GM10248 (cell line): ENCODE measurements at places on chromosomes 5 and 9.

- DNase-seq: no peak
These were observed 107.5 kb upstream of the MVB12B start for GRCh38 chr9:126219166-126219565.

GRCh38 chr9:32735476-32735875 is 47.9 kb upstream of the TMEM215 start:
- no peak for DNase-seq

DNA sequence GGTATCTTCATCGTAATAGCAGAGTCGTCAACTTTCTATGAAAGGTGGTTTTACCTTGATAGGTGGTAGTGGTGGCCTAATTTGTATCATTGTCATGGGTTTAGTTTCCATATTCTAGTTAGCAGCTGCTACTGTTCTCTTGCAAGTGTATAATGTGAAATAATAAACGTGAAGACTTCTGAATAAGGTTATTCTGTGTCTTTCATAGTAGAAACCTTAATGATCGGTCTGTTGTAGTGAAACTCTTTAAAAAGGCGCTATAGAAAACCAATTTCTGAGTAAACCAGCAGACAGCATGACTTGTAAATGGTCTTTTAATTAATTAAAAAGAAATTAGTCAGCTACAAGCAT is 1.6 kb downstream of the SET start:
- no peak for DNase-seq

GRCh38 chr5:158848634-158849033 is 251.1 kb downstream of the EBF1 start:
- peak; percentile 26 for DNase-seq

DNA sequence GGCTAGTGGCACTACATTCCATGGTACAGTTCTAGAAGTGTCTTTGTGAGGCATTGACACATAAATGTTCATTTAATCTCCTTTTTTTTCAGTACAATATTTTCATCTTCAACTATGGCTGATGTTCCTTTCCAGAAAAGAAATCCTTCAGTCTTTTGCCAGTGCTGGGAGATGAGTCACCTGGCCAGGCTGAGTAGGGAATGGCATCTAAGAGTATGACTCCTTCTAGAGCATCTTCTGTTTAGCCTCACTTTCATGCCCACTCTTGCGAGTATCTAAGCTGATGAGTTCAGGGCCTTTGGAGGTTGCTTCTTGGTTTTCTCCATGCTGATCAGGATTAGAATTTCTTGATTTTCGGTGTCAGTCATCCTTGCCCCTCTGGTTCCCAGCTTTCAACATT is 124.4 kb downstream of the SLC28A3 start:
- no peak for DNase-seq

DNA sequence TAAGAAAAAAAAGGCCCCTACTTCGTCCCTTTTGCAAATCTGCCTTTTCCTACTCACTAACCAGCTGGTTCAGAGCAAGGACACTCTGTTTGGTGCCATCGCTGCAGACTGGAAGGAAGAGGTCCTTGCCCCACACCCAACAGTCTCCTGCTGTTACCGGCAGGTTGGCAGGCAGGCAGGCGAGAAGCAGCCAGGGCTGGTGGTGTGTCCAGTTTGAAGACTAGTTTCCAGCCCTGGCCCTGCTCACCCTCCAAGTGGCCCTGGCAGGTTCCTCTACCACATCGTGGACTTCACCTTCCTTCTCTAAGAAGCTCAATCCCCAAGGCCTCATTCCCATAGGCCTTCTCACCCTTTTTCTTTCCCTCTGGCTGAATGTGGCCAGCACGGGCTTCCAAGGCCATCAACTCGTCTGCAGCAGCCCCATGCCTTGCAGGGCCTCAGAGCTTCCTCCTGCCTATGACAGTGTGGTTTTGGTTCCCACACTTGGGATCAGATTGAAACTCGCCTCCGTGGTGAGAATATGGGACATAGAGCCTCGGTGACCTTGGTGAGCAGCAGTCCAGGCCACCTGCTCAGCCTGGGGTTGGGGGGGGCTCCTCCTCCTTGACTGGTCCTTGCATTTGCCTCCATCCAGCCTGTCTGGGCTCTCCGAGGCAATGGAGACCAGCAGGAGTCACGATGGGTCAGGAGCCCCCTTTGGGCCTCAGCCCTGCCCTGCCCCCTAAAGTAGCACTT is 22.9 kb downstream of the TGFBI start:
- no peak for DNase-seq

- no peak for DNase-seq
These were observed 75.1 kb downstream of the HSD17B4 start for GRCh38 chr5:119527351-119527750.

- DNase-seq: no peak
These were observed 24.6 kb downstream of the SSBP2 start for GRCh38 chr5:81726297-81726696.

GRCh38 chr5:173973616-173973969 is 15.4 kb upstream of the C5orf47 start:
- DNase-seq: no peak

DNA sequence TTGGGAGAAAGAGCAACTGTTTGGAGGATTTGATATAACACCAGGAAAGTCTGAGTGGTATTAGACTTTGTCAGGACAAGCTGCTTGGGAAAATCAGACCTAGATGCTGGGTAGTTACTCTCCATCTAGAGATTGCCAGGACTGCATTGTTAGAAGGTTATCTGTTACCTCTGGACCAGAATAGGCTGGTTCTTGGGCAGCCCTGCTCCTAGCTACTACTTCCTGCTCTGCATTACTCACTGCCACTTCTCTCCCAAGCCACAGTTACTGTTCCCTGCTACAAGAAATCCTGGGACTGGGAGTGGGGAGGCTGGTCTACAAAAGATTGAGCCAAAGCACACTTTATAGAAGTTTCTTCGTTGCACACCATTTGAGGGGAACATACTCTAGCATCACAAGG is 95.5 kb upstream of the KCNN2 start:
- no peak for DNase-seq

DNA sequence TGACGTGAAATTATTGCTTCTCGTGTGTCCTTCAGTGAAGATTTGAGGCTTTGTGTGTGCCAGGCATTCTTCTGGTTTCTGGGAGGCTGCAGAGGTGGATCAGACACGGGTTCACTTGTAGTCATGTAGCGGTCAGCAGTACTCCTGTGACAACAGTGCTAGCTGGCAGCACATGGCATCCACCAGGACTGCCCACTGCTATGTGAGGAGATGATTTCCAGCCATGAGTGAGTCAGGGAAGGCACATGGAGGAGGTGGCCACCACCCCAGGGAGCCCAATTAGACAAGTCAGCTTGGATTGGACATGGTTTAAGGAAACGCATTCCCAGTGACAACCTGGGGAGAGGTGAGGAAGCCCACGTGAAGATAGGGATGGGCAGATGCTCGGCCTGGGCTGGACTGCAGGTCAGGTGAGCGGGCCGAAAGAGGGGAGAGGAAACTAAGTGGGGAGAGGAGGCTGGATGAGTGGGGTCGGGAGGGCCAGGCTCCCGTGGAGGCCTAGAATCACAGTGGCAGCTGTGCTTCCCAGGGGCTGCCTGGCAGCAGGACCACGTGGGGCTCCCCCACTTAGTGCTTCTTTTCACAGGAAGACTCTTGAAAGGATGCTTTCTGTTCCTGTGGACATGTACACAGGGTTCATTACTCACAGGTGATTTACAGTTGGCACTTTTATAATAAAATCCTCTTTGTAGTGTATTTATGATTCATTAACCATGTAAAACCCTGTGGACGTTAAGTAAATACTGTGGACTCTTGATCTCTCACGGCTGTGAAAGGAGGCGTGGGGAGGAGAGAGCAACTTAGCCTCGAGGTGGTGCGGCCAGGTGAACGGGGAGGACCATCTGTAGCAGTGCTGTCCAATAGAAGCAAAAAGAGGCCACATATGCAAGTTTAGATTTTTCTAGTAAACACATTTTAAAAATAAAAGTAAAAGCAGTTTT is 80.0 kb upstream of the OTULINL start:
- no peak for DNase-seq

GRCh38 chr9:125329978-125330377 is 68.4 kb downstream of the GAPVD1 start:
- DNase-seq: no peak

- DNase-seq: no peak
These were observed 1752.6 kb upstream of the C9orf72 start for GRCh38 chr9:29325894-29326293.

- DNase-seq: no peak
These were observed 73.5 kb upstream of the PTGER4 start for GRCh38 chr5:40606077-40606765.

DNA sequence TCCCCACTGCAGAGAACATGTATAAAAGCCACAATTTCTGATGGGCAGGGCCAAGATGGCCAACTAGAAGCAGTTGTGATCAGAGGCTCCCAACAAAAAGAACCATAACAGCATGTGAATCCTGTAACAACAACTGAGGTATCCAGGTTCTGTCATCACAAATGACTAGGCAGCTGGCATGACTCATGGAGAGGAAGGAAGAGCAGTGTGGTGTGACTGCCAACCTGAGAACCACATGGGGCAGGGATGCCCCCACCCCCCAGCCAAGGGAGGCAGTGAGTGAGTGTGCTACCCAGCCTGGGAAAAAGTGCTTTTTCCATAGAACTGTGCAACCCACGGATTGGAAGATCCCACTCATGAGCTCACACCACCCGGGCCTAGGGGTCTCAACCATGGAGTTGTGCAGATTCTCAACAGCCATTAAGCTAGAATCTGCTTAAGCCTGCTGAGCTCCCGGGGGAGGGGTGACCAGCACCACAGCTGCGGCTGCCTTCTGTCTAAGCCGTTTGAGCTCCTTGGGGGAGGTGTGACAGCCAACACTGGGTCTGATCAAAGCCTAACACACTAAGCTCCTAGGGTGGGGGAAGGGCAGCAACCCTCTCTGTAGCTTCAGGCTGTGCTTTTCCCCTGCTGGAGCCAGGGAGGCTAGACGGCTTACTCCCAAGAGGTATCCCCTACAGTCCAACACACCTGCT is 80.1 kb upstream of the DMAC1 start:
- no peak for DNase-seq

DNA sequence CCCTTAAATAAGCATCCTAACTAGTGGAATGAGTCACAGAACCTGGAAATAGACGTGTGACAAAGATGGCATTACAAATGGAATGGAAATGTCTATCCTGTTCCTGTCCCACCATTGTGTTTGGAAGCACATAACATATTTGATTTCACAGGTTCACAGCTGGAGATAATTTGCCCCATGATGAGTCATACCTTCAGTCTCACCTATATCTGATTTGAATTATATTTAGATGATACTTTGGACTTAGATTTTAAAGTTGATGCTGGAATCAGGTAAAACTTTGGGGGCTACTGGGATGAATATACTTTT is 92.5 kb downstream of the CEMIP2 start:
- no peak for DNase-seq

DNA sequence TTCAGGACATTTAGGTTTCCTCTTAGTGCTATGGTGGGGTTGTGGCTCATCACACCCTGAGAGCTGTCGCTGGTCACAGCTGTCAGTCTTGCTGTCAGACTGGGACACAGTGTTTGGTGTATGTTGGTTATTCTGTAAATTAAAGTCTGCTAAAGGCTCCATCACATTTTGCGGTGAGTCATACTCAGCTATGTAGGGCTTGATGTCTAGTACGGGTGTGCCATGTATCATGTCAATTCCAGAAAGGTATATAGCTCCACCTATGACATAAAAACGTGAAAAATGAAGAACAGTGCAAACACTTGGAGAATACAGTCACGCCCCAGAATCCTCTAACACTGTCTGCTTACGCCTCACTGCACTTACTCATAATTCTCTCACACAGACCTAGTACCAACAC is 11.9 kb downstream of the TRMO start:
- no peak for DNase-seq

GRCh38 chr5:59099270-59099994 is 516.6 kb downstream of the RAB3C start:
- no peak for DNase-seq

DNA sequence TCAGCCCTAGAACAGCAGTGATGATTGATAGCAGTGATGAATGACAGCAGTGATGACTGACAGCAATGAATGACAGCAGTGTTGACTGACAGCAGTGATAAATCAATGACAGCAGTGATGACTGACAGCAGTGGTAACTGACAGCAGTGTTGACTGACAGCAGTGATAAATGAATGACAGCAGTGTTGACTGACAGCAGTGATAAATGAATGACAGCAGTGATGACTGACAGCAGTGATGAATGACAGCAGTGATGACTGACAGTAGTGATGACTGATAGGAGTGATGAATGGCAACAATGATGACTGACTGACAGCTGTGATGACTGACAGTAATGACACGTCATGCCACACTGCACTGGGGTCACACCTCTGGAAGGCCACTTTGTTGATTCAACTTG is 106.8 kb downstream of the ENTREP1 start:
- DNase-seq: no peak

- no peak for DNase-seq
These were observed 33.0 kb downstream of the FKBP15 start for GRCh38 chr9:113187929-113188595.

- DNase-seq: no peak
These were observed 82.0 kb downstream of the UGCG start for GRCh38 chr9:111978616-111979015.

DNA sequence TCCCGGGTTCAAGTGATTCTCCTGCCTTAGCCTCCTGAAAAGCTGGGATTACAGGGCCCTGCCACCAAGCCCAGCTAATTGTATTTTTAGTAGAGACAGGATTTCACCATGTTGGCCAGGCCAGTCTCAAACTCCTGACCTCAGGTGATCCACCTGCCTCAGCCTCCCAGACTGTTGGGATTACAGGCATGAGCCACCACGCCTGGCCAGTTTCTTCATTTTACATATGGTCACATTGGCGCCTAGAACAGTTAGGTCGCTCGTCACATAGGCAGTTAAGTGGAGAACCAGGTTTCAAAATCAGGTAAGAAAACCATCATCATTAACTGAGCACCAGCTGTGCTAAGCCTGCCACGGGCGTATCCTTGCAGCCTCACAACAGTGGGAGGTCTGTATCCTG is 36.1 kb downstream of the OLFML2A start:
- no peak for DNase-seq

- DNase-seq: peak; percentile 79
These were observed 168.5 kb downstream of the DOCK2 start for GRCh38 chr5:169805527-169805934.

DNA sequence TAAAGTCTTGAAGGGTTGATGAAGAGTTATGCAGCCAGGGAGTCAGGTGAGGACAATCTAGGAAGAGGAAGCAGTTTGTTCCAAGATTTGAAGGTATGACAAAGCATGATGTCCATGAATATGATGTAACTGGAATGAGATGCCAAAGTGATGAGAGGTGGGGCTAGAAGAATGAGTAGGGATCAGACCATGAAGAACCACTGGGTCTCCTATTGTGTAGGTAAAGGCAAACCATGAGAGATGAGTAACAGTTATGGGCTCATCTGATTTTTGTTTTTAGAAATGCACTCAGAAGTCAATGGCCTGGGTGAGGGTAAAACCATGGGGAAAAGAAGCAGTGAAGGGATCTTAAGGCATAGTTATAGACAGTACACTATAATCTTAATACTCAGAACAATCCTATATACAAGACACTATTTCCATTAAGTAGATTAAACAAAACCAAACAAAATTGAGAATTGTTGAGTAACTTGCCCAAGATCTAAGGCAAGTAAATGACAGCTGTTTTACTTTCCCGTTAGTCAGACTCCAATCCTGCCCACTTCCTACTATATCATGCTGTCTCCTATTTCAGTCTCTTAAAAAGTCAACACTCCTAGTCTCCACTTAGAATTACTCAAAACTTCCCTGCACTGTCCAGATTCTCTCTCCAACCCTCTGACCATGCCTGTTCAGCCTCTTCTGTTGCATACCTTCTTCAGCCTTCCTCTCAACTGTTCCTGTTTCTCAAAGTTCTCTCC is 393.8 kb upstream of the MEF2C start:
- DNase-seq: no peak
